Thyroid gland (tissue), 4 donors: ENCODE measurements at places on chromosomes 2 and 18. TPM values are rescaled to one million over a fixed set of nuclear protein-coding genes. Genes with fewer than 3 reads are reported as not detected.

DNA sequence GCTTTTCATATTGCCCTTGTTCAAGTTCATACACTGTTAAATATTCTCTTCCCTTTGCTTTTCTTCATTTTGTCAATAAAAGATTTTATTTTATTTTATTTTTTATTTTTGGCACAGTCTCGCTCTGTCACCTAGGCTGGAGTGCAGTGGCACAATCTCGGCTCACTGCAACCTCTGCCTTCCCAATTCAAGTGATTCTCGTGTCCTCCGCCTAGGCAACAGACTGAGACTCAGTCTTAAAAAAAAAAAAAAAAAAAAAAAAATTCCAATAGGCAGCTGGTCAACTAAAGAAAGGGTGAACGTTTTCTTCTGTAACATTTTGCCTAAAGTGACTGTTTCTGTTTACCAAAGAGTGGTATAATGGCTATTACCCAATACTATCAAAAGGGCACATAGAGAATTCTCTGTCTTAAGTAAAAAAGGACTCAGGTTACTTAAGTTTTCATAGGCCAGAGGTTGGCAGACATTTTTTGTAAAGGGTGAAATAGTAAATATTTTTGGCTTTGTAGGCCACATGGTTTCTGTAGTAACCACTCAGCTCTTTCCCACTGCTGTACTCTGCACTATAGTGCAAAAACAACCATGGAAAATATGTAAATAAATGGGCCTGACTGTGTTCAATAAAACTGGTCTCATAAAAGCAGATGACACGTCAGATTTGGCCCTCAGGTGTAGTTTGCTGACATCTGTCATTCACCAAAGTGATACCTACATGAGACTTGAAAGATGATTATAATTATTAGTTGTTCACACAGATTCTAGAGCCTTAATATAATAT lies 113.4 kb downstream of the MIB1 start:
- no peak overlapping the region for H3K4me3 ChIP-seq
- no peaks in the 10 kb centered on the region for H3K27me3 ChIP-seq
- no peak for DNase-seq
- H3K27ac ChIP-seq: no peak overlapping the region
- H3K4me1 ChIP-seq: no peaks in the 10 kb centered on the region
- peaks cover 4% of the 10 kb centered on the region for H3K36me3 ChIP-seq

DNA sequence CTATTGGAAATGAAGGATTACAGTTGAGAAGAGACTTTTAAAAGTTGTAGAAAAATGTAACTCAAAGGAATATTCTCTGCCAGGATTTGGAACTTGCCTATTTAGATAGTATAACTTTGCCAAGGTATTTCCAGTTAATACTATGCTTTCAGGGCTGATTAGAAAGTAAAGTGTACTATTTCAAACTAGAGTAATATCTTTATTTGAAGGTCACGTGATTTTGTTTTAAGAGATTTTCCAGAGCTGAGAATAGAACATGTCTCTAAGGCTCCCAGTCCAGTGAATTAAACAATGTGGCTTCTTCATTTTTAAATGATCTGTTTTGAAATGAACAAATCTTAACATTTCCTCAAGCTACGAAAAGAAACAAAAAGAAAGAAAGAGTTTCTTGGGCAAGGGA lies 53.9 kb downstream of the CCDC148 start:
- H3K27me3 ChIP-seq: no peaks in the 10 kb centered on the region
- H3K36me3 ChIP-seq: no peaks in the 10 kb centered on the region
- no peak overlapping the region for H3K27ac ChIP-seq

TSPYL6 gene
- not detected for total RNA-seq

DNA sequence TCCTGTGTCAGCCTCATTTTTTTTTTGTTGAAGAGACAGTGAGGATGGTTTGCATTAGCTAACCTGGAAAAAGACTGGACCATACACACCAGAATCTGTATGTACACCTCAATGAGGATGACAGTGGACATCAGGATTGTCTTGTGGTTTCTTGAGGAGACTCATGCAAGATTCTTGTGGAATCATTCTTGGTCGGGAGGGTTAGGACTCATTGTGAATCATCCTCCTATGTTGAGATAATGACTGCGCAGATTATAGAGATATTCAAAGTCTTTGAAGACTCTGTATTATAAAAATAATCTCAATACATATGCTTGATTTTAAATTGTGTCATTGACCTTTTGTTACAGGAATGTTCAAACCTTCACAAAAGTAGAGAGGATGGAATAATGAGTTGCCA lies 49.1 kb upstream of the DOCK10 start:
- H3K4me1 ChIP-seq: no peaks in the 10 kb centered on the region
- H3K36me3 ChIP-seq: no peaks in the 10 kb centered on the region
- no peak overlapping the region for H3K27ac ChIP-seq
- H3K4me3 ChIP-seq: no peak overlapping the region

- no peak overlapping the region for H3K4me3 ChIP-seq
- H3K4me1 ChIP-seq: peaks cover 21% of the 10 kb centered on the region
- H3K36me3 ChIP-seq: peaks cover 82% of the 10 kb centered on the region
- H3K27ac ChIP-seq: peak overlapping the region; percentile 50
These were observed 112.3 kb downstream of the TNS1 start for GRCh38 chr2:217890445-217890844.

DNA sequence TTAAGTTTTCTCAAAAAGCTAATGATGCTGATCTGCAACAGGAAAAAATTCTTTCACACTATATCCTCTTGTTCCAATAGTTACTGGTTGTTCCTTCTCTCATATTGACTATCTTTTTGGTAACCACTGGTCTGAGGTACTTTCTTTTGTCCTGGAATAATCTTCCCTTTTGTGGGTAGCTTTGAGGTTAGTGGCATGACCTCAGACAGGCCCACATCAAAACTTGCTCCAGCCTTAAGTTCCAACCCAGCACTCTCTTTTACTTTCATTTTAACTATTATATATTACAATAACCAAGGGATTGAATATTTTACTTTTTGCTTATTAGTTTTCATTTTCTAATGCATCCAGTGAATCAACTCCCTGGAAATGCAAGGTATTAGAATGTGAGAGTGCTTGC lies 9.5 kb downstream of the REG1A start:
- no peak for DNase-seq
- no peaks in the 10 kb centered on the region for H3K27me3 ChIP-seq
- no peak overlapping the region for H3K4me3 ChIP-seq
- H3K36me3 ChIP-seq: no peaks in the 10 kb centered on the region
- H3K4me1 ChIP-seq: no peaks in the 10 kb centered on the region
- no peak overlapping the region for H3K27ac ChIP-seq

COL4A3 gene
- 70.0 TPM for total RNA-seq

- H3K36me3 ChIP-seq: peaks cover 4% of the 10 kb centered on the region
- no peak overlapping the region for H3K27ac ChIP-seq
- DNase-seq: peak; percentile 12
- H3K27me3 ChIP-seq: no peaks in the 10 kb centered on the region
These were observed 30.3 kb upstream of the B3GNT7 start for GRCh38 chr2:231364961-231365810.

DYNAP gene
- not detected for total RNA-seq

RGPD3 gene
- 1.2 TPM for total RNA-seq

NPHP1 gene
- 12.5 TPM for total RNA-seq

ADNP2 gene
- 16.4 TPM for total RNA-seq

DNA sequence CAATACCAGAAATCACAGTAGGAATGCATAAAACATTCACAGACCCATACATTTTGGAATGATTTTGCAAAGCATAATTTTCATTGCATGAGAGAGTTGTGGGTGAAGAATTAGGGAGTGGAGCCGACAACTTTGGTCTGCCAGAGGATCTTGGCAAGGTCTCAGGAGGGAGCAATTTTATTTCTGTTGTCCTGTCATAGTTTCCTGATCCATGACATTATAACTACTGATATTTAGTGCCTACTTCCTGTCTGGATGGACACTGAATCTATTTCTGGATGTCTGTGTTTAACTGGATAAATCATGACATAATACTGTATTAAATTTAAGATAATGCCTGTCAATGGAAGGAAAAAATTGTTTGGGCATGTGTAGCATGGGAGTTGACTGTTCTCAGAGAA lies 2.4 kb downstream of the ITGA4 start:
- no peak for DNase-seq
- no peak overlapping the region for H3K4me3 ChIP-seq
- peaks cover 3% of the 10 kb centered on the region for H3K27me3 ChIP-seq
- no peak overlapping the region for H3K27ac ChIP-seq

DARS1 gene
- 71.5 TPM for total RNA-seq

- no peak overlapping the region for H3K4me3 ChIP-seq
- no peaks in the 10 kb centered on the region for H3K36me3 ChIP-seq
- no peak overlapping the region for H3K27ac ChIP-seq
- H3K27me3 ChIP-seq: no peaks in the 10 kb centered on the region
- no peaks in the 10 kb centered on the region for H3K4me1 ChIP-seq
- DNase-seq: no peak
These were observed 111.4 kb upstream of the GATA6 start for GRCh38 chr18:22057908-22058527.

CD8B2 gene
- 0.24 TPM for total RNA-seq

GRCh38 chr18:51578406-51578980 lies 381.0 kb upstream of the MEX3C start:
- H3K4me1 ChIP-seq: no peaks in the 10 kb centered on the region
- H3K27ac ChIP-seq: no peak overlapping the region
- no peak for DNase-seq

GRCh38 chr2:232843834-232844233 lies 26.2 kb upstream of the SNORC start:
- no peaks in the 10 kb centered on the region for H3K27me3 ChIP-seq
- DNase-seq: no peak
- peaks cover 48% of the 10 kb centered on the region for H3K36me3 ChIP-seq
- no peaks in the 10 kb centered on the region for H3K4me1 ChIP-seq
- H3K27ac ChIP-seq: no peak overlapping the region

- H3K27ac ChIP-seq: no peak overlapping the region
- H3K4me1 ChIP-seq: no peaks in the 10 kb centered on the region
- peaks cover 17% of the 10 kb centered on the region for H3K36me3 ChIP-seq
- no peak overlapping the region for H3K4me3 ChIP-seq
These were observed 13.7 kb upstream of the GMCL1 start for GRCh38 chr2:69815717-69816116.

DNA sequence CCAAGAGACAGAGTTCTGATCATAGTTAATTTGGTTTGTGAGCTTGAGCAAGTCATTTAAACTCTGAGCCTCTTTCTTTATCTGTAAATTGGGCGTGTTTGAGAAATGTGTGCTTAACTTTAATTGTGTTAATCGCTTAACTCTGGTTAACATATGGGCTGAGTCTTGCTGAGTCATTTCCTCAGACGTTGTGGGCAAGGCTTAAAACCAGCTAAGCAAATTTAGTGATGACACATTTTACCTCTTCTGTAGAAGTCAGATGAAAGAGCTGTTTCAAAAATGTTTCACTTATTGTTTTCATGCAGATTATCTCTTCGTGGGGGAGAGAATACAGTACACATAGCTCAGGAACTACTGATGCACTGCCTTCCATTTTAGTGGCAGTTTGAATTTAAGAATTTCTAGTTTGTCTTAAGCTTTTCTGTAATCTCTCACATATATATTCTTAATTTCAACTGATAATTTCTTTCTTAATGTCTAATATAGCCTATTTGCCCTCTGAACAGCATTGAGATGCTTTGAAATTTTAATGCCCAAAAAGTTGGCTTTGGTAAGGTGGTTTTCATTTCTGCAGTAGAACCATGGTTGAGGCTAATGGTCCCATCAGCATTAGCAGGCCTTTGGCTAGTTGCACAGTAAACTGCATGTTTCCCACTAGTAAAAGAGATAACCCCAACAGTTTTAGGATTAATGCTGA lies 34.9 kb downstream of the RAB10 start:
- H3K27ac ChIP-seq: peak overlapping the region; percentile 14
- H3K4me3 ChIP-seq: no peak overlapping the region
- peaks cover 36% of the 10 kb centered on the region for H3K4me1 ChIP-seq

- H3K4me1 ChIP-seq: no peaks in the 10 kb centered on the region
- H3K4me3 ChIP-seq: no peak overlapping the region
- no peak overlapping the region for H3K27ac ChIP-seq
- H3K27me3 ChIP-seq: no peaks in the 10 kb centered on the region
These were observed 36.2 kb downstream of the CREB1 start for GRCh38 chr2:207565736-207566500.

GRCh38 chr2:207778298-207778882 lies 8.7 kb upstream of the FZD5 start:
- no peak overlapping the region for H3K27ac ChIP-seq
- no peak overlapping the region for H3K4me3 ChIP-seq
- no peaks in the 10 kb centered on the region for H3K27me3 ChIP-seq
- H3K4me1 ChIP-seq: peaks cover 9% of the 10 kb centered on the region
- DNase-seq: no peak

GRCh38 chr18:79405781-79406575 lies 10.2 kb downstream of the NFATC1 start:
- no peaks in the 10 kb centered on the region for H3K36me3 ChIP-seq
- H3K4me1 ChIP-seq: peaks cover 23% of the 10 kb centered on the region
- peak; percentile 46 for DNase-seq
- H3K27ac ChIP-seq: peak overlapping the region; percentile 68
- no peak overlapping the region for H3K4me3 ChIP-seq

LIPG gene
- total RNA-seq: 555 TPM

GRCh38 chr2:41949091-41949882 lies 98.5 kb upstream of the PKDCC start:
- no peaks in the 10 kb centered on the region for H3K36me3 ChIP-seq
- H3K4me1 ChIP-seq: peaks cover 8% of the 10 kb centered on the region
- no peak overlapping the region for H3K4me3 ChIP-seq
- no peak for DNase-seq
- H3K27me3 ChIP-seq: no peaks in the 10 kb centered on the region

GRCh38 chr18:58135701-58136331 lies 91.8 kb downstream of the NEDD4L start:
- no peaks in the 10 kb centered on the region for H3K27me3 ChIP-seq
- DNase-seq: peak; percentile 56
- H3K27ac ChIP-seq: no peak overlapping the region
- H3K4me1 ChIP-seq: peaks cover 22% of the 10 kb centered on the region
- no peak overlapping the region for H3K4me3 ChIP-seq

GRCh38 chr2:57443086-57443485 lies 603.5 kb upstream of the VRK2 start:
- H3K4me1 ChIP-seq: no peaks in the 10 kb centered on the region
- DNase-seq: peak; percentile 21
- no peak overlapping the region for H3K4me3 ChIP-seq
- no peak overlapping the region for H3K27ac ChIP-seq

GBX2 gene
- total RNA-seq: not detected

- no peak for DNase-seq
- H3K36me3 ChIP-seq: no peaks in the 10 kb centered on the region
- H3K27ac ChIP-seq: no peak overlapping the region
- H3K27me3 ChIP-seq: no peaks in the 10 kb centered on the region
- no peaks in the 10 kb centered on the region for H3K4me1 ChIP-seq
These were observed 92.4 kb upstream of the TTN start for GRCh38 chr2:178899656-178900055.

DNA sequence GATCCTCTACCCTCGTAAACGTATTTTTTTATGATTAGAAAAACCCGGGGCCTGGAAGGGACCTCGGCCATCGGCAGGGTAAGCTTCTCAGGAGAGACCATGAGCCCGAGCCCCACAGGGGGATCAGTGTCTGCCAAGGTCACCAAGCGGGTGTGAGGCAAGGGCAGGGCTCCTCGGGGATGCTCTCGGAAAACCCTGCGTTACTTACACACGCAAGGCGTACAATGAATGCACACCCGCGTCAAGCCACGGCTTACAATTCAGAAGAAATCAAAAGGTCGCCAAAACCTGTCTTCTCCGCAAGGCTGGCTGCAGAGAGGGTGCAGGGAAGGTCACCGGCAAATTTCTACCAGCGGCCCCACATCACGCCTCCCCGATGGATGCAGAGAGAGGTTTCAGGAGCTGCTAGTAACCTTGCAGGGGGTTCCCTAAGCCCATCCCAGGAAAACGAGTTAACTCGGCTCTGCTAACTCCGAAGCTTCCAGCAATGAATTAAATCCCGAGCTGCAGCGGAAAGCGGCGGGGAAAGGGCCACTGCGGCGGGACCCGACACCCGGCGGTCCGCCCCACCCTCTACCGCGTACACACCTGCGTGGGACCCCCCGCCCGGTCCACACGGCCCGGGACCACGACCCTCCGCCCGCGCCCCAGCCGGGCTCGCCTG lies 638 bp downstream of the ST3GAL5 start:
- no peaks in the 10 kb centered on the region for H3K36me3 ChIP-seq
- peak; percentile 36 for DNase-seq
- H3K4me3 ChIP-seq: peak overlapping the region; percentile 82
